Activated CD4-positive, alpha-beta T cell treated with anti-CD3 and anti-CD28 coated beads, Interleukin-2, amount 10 ng/mL, durations not matched to agents 24 days and 14 days (primary cell): ENCODE measurements at places on chromosomes 12 and 14. TPM values are rescaled to one million over a fixed set of nuclear protein-coding genes. Genes with fewer than 3 reads are reported as not detected.

DNA sequence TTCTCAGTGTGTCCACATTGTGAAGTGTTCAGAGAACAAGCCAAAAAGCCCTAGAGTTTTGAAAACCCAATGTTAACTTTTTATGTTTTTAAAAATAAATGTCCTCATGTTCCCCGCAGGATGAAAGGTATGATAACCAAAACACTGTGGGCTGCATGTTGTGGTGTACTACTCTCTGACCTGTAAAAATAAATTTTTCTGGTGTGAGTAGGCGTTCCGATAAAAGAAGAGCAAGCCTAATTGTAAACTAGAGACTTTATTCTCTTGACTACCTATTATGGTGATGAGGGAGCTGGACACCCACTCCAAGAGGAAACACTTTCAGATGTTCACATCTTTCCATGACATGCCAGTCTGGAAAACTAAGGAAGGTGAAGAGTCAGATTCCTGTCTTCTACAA, 18.2 kb downstream of the PTGER2 start:
- no peak for DNase-seq

DNA sequence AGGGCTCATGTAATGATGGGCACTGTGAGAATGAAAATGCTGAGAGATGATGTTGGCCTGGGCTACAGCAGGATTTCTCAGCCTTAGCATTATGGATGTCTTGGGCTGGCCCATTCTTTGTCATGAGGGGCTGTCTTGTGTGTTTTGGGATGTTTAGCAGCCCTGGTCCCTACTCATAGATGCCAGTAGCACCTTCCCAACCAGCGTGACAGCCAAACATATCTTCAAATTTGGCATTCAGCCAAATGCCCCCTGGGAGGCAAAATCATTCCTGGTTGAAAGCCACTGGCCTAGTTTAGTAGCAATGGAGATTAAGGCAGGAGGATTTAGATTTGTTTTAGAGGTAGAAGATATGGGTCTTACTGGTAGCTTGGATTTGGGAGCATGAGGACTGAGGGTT, 26.6 kb downstream of the UBE3B start:
- DNase-seq: no peak

PTPN6 gene
- 349 and 355 TPM in 2 replicates for total RNA-seq

PRB2 gene
- not detected in 2 replicates for total RNA-seq

PRPH gene
- total RNA-seq: 0.23 TPM in 1 of 2 replicates, not detected in the other
